ENCODE measurements at places on chromosomes 16 and 17.

DNA sequence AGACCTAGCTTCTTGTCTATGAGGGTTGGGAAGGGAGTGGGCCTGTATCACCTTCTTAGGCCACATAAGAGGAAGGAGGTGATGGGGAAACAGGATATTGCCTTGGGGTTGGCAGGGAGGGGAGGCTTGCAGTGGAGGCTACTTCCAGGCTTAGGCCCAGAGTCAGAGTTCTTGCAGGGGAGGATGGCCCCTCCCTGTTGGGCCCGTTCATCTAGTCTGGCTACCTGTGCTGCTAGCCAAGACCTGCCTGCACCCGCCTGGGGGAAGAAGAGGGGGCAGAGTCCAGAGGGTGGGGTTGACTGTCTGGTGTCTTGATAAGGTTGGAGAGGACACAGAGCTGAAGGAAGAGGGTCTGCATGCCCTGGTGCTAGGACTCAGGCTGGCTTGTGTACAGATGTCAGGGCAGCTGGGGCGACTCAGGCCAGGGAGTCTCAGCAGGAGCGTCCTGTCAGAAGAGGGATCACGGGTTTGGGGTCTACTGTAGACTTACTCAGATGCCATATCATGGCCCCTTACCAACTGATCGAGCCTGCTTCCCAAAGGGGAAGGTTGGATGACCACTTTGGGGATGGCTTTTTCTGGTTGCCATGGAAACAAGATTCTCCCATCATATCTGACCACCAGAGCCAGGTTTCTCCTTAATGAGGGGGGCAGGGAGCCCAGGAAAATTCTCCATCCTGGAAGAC, 5.3 kb downstream of the KDM6B start:
- DNase-seq: no peak

DNA sequence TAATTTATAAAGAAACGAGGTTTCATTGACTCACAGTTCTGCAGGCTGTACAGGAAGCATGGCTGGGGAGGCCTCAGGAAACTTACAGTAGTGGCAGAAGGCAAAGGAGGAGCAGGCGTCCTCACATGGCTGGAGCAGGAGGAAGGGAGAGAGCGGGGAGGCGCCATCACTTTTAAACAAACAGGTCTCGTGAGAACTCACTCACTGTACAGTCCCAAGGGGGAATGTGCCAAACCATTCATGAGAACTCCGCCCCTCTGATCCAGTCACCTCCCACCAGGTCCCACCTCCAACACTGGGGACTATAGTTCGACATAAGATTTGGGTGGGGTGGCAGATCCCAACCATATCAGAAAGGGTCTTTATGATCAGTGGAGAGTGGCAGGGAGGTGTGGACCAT, 392.4 kb upstream of the TNRC6C start:
- DNase-seq: no peak

DNA sequence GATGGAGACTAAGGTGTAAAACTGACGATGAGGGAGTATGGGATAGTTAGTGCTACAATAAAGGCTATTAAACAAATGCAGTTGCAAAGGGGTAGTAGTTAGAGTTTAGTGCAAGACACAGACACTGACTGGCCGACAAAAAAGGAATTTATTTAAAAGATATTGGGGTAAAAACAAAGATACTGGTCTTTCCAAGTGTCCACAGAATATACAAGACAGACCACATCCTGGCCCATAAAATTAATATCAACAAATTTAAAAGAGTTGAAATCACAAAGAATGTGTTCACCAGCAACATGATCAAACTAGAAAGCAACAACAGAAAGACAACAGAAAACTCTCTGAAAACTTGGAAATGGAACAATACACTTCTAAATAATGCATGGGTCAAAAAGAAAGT, 54.7 kb downstream of the CFDP1 start:
- no peak for DNase-seq

- DNase-seq: no peak
These were observed 2.0 kb downstream of the CBX8 start for GRCh38 chr17:79794659-79795511.

GRCh38 chr16:19102187-19102872, 11.4 kb upstream of the ITPRIPL2 start:
- DNase-seq: no peak

- no peak for DNase-seq
These were observed 110.2 kb downstream of the C16orf78 start for GRCh38 chr16:49483651-49484450.

DNA sequence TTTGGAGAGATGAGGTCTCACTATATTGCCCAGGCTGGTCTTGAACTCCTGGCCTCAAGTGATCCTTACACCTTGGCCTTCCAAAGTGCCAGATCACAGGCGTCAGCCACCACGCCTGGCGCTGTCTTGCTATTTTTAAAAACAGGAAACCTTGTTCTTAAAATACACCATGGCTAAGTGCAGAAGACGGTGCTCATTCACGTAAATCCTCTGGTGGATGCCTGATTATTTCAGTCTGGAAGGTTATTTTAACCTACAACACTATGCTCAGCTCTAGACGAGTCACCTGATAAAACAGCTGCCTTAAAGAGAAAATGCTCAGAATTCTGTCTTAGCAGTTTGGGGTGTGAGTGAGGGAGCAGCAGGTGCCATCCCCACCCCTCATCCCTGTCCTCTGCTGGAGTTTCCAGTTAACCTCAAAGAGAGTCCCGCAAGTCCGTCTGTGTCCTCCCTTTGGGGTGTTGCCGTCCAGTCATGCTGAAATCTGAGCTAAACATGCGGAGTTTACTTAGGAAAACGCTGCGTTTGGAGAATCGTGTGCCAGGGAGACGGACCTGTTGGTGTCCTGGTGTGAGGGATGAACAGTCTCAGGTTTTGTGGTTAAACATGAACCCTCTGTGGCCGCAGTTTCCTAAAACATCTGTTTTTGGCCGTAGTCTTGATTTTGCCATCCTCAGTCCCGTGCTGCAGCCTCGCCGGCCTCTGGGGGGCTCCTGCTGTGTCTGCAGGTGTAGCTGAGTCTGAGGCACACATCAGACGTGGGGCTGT, 17.1 kb downstream of the SPG7 start:
- no peak for DNase-seq

DNA sequence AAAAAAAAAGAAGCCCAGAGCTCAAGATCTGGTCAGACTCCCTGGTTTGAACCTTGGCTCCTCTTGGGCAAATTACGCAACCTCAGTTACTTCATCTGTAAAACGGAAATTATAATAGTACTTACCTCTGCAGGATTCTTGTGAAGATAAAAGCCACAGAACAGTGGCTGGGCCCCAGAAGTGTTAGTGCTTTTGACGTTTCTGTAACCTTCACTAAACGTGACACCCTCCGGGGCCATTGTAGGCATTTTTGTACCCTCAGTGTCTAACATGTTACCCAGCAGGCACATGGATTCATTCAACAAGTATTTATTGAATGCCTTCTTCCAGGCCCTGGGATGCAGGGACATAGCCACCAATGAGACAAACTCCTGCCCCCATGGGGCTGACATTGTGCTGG, 58.0 kb downstream of the PITPNC1 start:
- DNase-seq: no peak

- no peak for DNase-seq
These were observed 394.5 kb upstream of the C16orf82 start for GRCh38 chr16:26672206-26672605.

DNA sequence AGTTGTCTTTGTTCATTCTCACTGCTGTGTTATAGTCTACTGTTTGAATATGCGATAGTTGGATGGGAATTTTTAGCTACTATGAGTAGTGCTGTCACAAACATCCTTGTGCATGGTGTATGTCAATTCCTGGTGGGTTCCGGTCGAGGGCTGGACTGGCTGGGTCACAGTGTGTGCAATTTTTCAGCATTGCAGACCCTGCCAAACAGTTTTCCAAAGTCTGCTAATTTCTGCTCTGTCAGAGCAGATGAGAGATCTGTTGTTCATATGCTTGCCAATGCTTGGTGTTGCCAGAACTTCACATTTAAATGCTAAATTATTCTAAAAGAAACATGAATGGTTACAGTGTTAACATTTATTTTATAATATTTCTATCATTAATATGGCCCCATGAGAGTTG, 3.6 kb upstream of the C16orf96 start:
- no peak for DNase-seq

DNA sequence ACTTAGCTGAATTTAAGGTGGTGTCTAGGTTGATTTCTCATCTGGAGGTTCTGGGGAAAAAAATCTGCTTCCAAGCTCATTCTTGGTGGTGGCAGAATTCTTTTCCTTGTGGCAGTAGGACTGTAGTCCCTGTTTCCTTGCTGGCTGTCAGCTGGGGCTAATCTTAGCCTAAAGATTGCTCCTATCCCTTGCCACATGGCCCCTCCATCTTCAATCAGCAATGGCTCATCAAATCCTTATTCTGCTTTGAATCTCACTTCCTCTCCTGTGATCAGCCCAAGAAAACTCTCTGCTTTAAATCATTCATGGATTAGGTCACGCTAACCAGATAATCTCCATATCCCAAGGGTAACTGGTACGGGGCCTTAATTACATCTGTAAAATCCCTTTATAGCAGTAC, 6.6 kb downstream of the FAM20A start:
- no peak for DNase-seq

GRCh38 chr16:35795361-35796029, 2336.1 kb downstream of the TP53TG3F start:
- DNase-seq: no peak
